ENCODE measurements at places on chromosomes 12 and 14. TPM values are rescaled to one million over a fixed set of nuclear protein-coding genes. Genes with fewer than 3 reads are reported as not detected.

TAS2R46 gene
- total RNA-seq: 1.1 TPM

KCNA5 gene
- not detected for total RNA-seq

FAR2 gene
- total RNA-seq: 1.7 TPM

SIX6 gene
- total RNA-seq: not detected

KSR2 gene
- 0.02 TPM for total RNA-seq

TRPV4 gene
- total RNA-seq: 0.09 TPM

MMP19 gene
- total RNA-seq: 3.3 TPM

LRRC43 gene
- total RNA-seq: not detected

SSTR1 gene
- total RNA-seq: 0.29 TPM

LRRC10 gene
- not detected for total RNA-seq

DPY19L2 gene
- total RNA-seq: not detected

ITGB7 gene
- total RNA-seq: 1.0 TPM

PTCSC3 gene
- total RNA-seq: not detected

ISCU gene
- 125 TPM for total RNA-seq

POLE gene
- 40.4 TPM for total RNA-seq

ALDH2 gene
- not detected for total RNA-seq

CLEC4A gene
- 0.79 TPM for total RNA-seq

ANAPC7 gene
- total RNA-seq: 76.3 TPM

TCHP gene
- 26.4 TPM for total RNA-seq

ESPL1 gene
- total RNA-seq: 12.1 TPM
